Karpas-422 (cell line): ENCODE measurements at places on chromosomes 1 and 21. TPM values are rescaled to one million over a fixed set of nuclear protein-coding genes. Genes with fewer than 3 reads are reported as not detected.

VSIG8 gene
- total RNA-seq = not detected in 2 replicates

- no peaks in the 10 kb centered on the region for H3K27me3 ChIP-seq
- 0 out of 2 replicates have a peak, but pooled peaks cover 5% of the 10 kb centered on the region for H3K36me3 ChIP-seq
- peak overlapping the region; percentile 81 for H3K4me3 ChIP-seq
- peak overlapping the region; percentile 51 for H3K27ac ChIP-seq
- peaks cover 25% of the 10 kb centered on the region for H3K4me1 ChIP-seq
These were observed 917 bp downstream of the STX12 start for GRCh38 chr1:27773826-27774445.

GRCh38 chr1:62045574-62045973 lies 149.1 kb upstream of the L1TD1 start:
- no peak for DNase-seq
- H3K36me3 ChIP-seq = no peaks in the 10 kb centered on the region
- H3K27me3 ChIP-seq = no peaks in the 10 kb centered on the region
- H3K27ac ChIP-seq = no peak overlapping the region
- H3K4me3 ChIP-seq = no peak overlapping the region

DNA sequence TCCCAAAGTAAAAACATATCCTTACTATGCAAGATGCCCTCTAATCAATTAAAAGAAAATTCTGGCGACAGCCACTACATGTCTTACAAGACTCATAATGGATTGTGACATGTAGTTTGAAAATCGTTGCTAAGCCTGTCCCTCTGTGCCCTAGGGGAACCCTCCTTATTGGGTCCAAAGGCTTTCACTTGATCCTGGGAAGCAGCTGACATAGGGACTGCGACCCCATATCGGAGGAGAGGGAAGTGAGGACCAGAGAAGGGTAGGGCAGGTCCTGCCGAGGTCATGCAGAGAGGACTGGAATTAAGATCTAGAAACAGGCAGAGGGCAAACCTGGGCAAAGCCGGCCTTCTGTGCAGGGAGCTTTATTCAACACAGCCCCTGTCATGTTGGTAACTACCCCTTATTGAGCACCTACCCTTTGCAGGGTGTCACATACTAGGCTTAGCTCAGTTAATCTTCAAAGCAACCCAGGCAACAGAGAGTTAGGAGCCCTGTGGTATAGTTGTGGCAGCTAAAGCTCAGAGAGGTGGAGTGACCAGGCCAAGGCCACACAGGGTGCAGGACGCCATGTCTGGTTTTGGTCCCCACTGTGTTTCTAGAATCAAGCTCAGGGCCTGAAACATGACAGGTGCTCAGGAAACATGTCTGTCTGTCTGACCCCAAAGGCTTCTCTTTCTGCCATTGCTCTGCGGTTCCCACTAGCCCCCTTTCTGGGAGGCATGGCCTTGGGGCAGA lies 18.4 kb upstream of the IFNLR1 start:
- H3K4me1 ChIP-seq = peaks cover 6% of the 10 kb centered on the region
- H3K27ac ChIP-seq = no peak overlapping the region
- H3K27me3 ChIP-seq = no peaks in the 10 kb centered on the region
- no peaks in the 10 kb centered on the region for H3K36me3 ChIP-seq

DNA sequence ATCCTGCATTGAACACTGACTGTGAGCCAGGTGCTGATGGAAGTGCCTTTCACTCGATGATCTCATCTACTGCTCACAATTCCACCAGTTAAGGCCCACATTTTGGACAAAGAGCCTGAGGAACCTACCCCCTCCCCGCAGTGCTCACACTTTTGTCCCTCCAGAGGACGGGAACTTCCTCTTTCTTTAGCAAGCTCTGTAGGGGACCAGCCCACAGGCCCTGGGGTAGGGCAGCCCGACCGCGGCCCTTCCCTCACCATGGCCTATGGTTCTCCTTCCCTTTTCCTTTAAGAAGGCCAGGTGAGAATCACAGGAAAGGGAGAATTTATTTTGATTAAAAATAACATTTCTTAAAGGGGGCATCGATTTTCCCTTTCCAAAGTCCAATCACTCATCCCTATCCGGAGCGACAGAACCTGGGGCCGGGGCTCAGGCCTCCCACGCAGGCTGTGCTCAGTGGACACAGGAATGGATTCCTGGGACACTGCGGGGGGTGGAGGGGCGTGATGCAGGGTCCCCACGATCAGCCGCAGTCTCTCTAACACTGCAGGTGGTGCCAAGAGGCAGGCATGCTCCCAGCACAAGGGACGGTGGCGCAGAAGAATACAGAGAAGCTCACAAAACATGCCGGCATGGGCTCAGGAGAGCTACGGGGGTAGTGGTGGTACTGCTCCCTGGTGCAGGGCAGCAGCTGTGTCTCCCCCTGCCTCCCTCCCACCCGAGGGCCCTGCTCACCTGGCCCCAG lies 8.9 kb upstream of the KCNE1 start:
- no peaks in the 10 kb centered on the region for H3K36me3 ChIP-seq
- H3K4me1 ChIP-seq = no peaks in the 10 kb centered on the region
- no peak for DNase-seq
- H3K27ac ChIP-seq = no peak overlapping the region
- no peaks in the 10 kb centered on the region for H3K27me3 ChIP-seq

GRCh38 chr1:14539309-14539708 lies 59.2 kb upstream of the KAZN start:
- H3K27ac ChIP-seq = no peak overlapping the region
- H3K4me3 ChIP-seq = no peak overlapping the region
- DNase-seq = no peak
- H3K4me1 ChIP-seq = peaks cover 19% of the 10 kb centered on the region
